ENCODE measurements at places on chromosomes 11 and 22. TPM values are rescaled to one million over a fixed set of nuclear protein-coding genes. Genes with fewer than 3 reads are reported as not detected.
A peak's percentile ranks its signal among the peaks of the same experiment; 100 is the strongest.

The BCO2 gene
- 44.7 TPM for total RNA-seq

The NECTIN1 gene
- total RNA-seq: 4.4 TPM

The TRIM48 gene
- total RNA-seq: not detected

The OR8B4 gene
- total RNA-seq: not detected

DNA sequence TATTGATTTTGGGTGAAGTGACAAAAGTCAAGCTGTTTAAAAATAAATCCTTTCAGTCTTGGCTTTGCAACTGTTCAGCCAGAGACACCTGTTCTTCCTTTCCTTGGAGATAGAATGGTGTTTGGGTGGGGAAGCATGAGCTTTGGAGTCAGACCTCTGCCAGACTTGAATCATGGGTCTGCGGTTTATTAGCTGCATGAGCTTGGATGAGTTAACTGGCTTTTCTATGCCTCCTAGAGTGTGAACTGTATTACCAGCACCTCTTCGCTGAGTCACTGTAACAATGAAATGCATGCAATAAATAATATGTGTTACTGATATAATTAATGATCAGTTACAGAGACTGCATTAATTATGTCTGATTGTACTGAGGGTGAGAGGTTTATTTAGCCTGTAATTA, 13.5 kb upstream of the MYEOV start:
- no peak overlapping the region for H3K27ac ChIP-seq
- peaks cover 15% of the 10 kb centered on the region for H3K4me1 ChIP-seq
- no peak for DNase-seq
- no peaks in the 10 kb centered on the region for H3K36me3 ChIP-seq
- no peaks in the 10 kb centered on the region for H3K27me3 ChIP-seq

- DNase-seq: no peak
- no peak overlapping the region for H3K4me3 ChIP-seq
- peaks cover 6% of the 10 kb centered on the region for H3K4me1 ChIP-seq
- no peaks in the 10 kb centered on the region for H3K36me3 ChIP-seq
- H3K27ac ChIP-seq: no peak overlapping the region
- H3K27me3 ChIP-seq: no peaks in the 10 kb centered on the region
Measured at GRCh38 chr11:10970926-10971325, 113.1 kb upstream of the ZBED5 start.

DNA sequence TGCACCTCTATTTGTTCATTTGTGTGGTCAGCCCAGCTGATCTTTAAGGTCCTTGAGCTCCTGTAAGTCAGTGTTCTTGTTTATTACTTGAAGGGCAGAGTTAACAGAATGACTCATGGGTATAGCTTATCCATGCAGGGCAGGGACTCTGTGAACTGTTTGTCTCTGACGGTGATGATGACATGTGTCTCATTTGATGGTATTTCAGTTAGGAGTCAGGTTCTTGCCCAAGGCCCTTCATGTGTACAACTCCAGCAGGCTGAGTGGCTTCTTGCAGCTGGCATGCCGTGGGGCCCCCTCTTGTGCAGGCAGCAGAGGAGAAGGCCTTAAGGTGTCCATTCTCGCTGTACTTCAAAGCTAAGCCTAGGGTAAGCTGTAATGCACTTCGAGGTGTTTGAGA, 165.1 kb downstream of the DBX1 start:
- H3K36me3 ChIP-seq: peaks cover 7% of the 10 kb centered on the region
- H3K4me1 ChIP-seq: no peaks in the 10 kb centered on the region
- no peaks in the 10 kb centered on the region for H3K27me3 ChIP-seq
- H3K27ac ChIP-seq: peak overlapping the region; percentile 49

DNA sequence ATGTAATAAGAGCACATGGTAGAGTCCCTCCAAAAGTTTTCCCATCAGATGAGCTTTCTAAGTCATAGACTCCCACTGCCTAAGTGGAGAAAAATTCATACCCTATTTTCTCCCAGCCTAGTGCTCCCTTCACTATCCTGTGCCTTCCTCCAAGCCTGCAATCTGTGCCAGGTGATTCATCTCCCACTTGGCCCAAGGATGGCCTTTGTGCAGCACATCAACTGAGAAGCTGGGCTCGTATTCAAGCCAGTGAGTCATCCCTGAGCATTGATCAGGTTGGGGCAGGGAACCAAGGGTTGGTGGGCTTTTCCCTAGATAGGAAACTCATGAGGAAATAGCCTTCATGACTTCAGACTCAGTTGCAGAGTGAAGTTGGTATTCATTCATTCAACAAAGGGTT, 64.6 kb downstream of the PANX1 start:
- no peaks in the 10 kb centered on the region for H3K36me3 ChIP-seq
- H3K27me3 ChIP-seq: no peaks in the 10 kb centered on the region
- DNase-seq: no peak
- H3K27ac ChIP-seq: no peak overlapping the region

DNA sequence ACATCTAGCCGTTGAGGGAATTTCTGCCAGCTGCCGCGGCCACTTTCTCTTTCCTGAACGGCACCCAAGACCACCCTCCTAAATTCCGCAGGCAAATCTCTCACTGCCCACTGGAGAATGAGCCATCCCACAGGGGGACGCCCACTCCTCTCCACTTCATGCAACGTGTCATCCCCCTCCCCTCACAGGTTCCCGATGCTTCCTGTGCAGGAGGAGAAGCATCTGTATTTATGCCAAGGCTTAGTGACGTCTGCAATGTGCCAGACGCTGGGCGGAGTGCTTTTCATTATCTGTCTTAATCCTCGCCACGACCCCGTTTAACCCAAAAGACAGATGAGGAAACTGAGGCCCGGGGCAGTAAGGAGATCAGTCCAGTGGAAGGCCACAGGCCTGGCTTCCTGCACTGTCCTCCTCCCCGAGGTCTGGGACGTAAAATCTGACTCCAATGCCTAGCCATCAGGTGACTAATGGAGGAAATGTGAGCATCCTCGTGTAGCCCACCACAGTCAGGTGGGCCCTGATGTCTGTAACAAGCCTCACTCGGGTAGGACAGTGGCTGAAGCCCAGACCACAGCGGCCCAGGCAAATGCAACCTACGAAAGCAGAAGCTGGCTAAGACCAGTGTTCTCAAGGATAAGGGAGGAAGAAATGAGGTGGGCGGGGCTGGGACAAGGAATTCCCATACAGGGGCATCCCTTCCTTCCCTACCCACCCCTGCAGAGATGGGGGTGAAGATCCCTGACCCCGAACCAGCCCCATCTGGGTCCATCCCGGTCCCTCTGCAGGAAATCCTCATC, 23.1 kb downstream of the MN1 start:
- H3K4me3 ChIP-seq: no peak overlapping the region
- H3K36me3 ChIP-seq: no peaks in the 10 kb centered on the region
- H3K27ac ChIP-seq: peak overlapping the region; percentile 65
- H3K27me3 ChIP-seq: no peaks in the 10 kb centered on the region
- DNase-seq: no peak
- H3K4me1 ChIP-seq: peaks cover 53% of the 10 kb centered on the region

GRCh38 chr11:130487924-130488815, 39.7 kb downstream of the ADAMTS15 start:
- H3K27me3 ChIP-seq: no peaks in the 10 kb centered on the region
- no peak for DNase-seq
- H3K4me3 ChIP-seq: no peak overlapping the region
- H3K27ac ChIP-seq: peak overlapping the region; percentile 52

Data from right atrium auricular region (tissue), 2 donors.